ENCODE measurements at places on chromosomes 16 and 17.
A peak's percentile ranks its signal among the peaks of the same experiment; 100 is the strongest.

DNA sequence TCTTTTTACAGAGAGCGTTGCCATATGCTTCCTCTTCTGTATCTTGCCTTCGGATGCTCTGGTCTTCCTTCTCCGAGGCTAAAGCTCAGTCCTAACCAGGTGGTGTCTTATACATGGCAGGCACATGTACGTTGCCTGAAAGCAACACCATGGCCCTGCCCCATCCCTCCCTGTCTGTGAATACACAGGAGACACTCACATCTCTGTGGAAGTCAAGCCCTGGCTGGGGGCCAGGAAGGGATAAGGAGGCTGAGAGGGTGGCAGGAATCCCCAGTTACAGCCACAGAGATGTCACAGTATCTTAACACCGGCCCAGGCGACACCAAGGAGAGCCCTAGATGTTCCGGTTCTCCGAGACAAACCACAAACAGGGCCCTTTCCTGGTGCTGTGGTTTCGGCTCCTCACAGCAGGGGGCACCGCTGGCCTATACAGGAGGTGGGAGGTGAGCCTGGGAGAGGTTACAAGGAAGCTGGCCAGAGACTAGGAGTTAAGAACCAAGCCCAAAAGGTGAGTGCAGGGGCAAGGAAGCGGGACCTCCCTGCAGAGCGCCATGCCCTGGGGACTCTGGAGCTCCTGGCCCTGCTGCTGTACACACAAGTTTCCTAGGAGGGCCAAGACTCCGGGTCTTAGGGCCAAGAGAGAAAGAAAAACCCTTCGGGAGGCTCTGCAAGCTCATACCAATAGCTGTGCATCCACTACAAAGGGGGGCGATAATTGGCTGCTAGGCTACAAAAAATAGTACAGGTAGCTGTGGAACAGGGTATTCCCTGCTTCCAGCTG, 41.7 kb downstream of the SRL start:
- DNase-seq: peak; percentile 79

DNA sequence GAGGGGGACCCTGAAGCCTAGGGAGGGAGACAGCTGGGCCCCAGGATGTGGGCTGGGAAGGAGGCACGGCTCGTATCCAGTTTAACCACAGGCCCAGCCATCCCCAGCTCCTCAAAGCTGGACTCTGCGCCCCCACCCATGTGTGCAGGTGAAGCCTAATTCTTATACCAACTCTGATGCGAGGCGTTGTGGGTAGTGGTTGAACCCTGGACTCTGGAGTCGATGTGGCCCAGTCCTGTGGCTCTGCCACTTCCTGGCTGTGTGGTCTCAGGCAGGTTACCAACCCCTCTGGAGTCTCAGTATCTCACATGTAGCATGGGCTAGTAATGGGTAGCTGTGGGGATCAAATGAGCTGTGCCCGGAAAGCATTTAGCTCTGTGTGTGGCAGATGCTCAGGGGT, 60.4 kb upstream of the TOB1 start:
- DNase-seq: no peak

- DNase-seq: no peak
These were observed 472.7 kb upstream of the HSBP1 start for GRCh38 chr16:83335076-83335475.

DNA sequence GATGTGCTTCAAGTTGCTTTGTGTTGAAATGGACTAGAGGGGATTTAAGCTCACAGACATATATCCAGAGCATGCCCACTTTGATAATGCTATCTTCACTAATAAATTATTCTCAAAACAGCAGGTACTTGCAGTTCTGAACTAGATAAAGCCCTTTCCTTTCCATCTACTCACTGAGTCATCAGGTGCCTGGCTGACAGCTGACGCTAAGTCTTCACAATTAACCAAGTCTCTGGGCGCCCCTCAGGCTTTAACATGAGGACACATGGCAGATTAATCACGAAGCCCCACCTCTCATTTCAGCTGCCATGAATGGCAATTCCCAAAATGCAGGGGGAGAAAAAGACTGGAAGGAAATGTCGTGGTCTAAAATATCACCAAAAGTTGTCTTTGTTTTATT, 29.5 kb upstream of the CRISPLD2 start:
- DNase-seq: no peak

DNA sequence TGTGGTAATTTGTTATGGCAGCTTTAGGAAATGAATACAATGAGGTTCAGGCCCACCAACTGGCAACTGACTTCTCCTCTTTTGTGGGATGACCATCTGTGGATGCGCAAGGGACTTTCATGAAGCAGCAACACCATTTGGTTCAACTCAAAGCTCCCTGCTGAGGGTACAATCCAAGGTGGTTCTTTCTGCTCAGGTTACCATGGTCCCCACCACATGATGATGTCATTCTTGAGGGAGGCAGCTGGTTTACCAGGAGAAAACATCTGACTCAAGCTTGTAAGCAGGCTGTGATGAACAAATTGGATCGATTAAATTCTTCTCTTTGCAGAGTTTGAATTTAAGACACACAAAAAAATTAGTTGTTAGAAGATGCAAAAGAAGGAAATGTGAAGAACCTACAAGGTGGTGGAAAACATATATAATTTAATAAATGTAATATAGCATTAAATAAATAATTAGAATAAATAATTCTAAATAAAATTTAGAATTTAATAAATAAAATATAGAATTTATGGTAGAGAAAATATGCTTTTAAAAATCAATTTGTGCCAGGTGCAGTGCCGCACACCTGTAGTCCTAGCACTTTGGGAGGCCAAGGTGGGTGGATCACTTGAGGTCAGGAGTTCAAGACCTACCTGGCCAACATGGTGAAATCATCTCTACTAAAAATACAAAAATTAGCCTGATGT, 67.6 kb upstream of the ANKFN1 start:
- DNase-seq: peak; percentile 28

DNA sequence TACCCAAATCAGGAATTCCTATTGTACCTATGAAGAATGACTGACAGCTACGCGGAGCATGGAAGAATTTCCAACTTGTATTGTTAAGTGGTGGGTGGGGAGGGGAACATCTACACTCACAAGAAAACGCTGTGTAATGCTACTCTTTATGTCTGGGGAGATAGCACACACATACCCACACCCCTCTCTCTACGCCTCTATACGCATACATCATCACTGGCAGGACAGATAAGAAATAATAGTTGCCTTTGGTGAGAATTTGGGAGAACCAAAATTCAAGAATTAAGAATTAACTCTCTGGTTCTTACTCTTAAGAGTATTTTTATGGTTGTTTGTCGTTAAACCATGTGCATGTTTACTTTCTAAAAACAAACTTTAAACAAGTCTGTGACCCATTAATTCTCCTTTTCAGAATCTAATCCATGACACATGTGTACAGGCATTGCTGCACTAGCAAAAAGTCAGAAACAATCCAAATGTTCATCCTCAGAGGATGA, 33.9 kb downstream of the CREBBP start:
- DNase-seq: no peak

- DNase-seq: peak; percentile 63
These were observed at the start of gene C17orf113 for GRCh38 chr17:42050393-42051012. C17orf113 (minus strand) TSS chr17:42050601; CDS start chr17:42043376, 7,225 bp downstream.

GRCh38 chr16:54648575-54648974, 282.1 kb upstream of the IRX5 start:
- DNase-seq: no peak

DNA sequence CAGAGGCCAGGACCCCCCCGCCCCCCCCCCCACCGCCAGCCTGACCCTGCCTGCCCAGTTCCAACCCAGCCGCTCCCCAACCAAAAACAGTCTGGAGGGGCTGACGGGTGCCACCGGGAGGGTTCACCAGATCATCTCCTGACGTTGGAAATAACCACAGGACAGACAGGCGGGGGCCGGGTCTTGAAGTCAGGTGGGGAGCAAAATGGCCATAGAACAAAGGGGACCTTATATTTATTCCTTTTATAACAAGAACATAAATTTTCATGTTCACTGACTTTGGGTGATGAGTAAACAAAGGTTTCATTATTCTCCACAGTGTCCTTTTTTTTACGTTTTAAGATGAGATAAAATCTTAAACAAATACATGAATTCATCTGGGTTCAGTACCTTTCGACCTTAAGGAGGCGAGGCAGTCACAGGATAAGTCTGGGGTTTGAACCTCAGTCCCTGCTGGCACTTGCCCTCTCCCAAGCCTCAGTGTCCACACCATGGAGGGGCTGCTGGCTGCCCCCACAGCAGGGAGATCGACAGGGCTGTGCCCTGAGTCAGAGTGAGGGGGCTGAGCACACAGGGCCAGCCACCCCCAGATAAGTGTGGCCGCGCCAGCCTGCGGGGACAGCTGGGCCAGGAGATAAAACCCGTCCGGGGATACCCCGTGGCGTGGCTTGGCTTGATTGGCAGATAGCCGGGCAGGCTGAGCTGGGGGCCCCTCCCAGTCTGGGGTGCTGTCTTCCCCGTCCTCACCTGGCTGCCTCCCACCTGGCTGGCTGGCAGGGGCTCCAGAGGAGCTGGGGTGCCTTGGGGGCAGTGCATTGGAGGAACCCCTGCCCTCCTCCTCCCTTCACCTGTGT, 15.0 kb downstream of the SLC7A5 start:
- DNase-seq: peak; percentile 52

GRCh38 chr16:60405286-60405685, 1631.0 kb downstream of the CDH8 start:
- DNase-seq: no peak
